KG1 (cell line): ENCODE measurements at places on chromosomes 2 and 18.

DNA sequence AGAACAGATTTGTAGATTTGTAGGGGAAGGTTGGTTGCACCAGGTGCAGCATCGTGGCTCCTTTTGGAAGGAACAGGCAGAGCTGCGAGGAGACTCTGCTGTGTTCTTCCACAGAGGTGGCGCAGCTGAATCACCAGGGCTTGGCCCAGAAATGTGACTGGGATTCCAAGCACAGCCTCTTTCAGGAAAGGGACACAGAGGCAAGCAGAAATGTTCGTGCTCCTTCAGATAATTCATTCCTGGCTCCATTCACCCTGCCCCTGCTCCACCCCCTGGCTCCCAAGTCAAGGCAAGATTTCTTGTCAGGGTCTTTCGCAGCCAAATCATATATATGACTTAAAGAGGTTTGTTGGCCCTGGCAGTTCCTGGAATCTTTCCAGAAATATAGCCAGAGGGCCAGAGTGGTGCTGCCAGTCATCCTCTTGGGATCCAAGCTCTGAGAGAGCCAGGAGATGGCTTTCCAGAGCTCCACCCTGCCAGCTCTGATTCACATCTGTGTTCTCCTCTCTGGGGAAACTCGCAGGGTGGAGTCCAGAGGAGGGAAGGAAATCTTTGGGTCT, 203.9 kb upstream of the TANK start:
- no peak for DNase-seq

DNA sequence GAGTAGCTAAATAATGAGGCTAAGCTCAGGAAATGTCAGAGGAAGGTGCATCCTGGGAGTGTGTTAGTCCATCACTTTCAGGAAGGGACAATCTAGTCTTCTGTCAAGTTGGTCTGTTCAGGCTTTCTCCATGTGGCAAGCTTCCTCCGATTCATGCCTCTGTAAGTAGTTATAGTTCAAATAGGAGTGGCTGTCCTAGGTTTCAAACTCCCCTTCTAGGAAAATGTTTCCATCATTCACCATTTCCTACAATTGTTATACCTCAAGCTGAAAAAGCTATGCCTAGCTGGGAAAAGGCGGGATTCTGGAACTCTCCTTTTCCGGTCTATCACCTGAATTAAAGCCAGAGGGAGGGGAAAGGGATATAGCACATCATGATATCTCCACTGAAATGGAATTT, 287.7 kb upstream of the ZSWIM2 start:
- no peak for DNase-seq

DNA sequence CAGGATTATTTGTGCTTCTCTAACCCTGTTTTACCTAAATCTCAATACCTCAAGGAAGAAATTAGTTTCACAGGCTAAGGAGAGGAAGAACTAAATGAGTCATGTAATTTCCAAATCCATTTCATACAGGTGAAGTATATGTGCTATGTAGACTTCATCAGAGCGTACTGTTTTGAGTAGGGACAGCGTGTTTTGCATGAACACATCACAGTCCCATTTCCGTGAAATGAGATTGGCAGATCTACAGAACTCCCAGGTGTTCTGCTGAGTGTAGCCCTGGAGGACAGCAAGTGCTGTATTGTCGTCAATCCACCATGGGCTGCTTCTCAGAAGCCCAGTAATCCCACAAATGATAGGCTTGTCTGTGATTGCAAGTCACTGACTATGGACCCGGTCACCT, 97.7 kb downstream of the XRCC5 start:
- DNase-seq = no peak

- DNase-seq = no peak
Measured at GRCh38 chr2:25280051-25280687, 61.6 kb downstream of the DNMT3A start.

DNA sequence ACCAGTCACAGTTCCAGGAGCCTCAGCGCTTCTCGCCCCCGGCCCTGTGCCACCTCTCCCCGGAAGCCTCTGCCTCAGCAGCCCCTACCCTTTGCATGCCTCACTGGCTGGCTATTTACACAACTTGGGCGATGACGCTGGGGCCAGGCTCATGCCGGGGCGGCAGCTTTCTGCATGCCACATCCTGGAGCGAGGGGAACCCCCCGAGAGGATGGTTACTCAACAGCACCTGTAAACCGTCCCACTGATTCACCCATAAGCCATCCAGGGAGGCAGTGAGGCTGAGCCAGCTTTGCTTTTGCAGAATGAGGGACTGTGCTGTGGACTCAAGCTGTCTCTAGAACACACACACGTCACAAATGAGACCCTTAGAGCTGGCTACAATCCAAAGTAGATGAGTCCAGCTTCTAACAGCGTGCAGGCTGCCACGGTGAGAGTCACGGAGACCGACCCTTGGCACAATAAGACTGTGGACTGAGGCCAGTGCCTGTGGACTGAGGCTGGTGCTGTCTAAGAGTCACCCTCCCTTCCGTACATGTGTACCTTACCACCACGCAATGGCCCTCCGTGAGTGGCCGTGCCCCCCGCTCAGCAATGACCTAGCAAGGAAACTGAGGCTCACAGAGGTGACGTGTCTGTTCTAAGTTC, 45.6 kb upstream of the ODC1 start:
- no peak for DNase-seq

GRCh38 chr2:7226501-7226900, 309.3 kb downstream of the RNF144A start:
- no peak for DNase-seq

DNA sequence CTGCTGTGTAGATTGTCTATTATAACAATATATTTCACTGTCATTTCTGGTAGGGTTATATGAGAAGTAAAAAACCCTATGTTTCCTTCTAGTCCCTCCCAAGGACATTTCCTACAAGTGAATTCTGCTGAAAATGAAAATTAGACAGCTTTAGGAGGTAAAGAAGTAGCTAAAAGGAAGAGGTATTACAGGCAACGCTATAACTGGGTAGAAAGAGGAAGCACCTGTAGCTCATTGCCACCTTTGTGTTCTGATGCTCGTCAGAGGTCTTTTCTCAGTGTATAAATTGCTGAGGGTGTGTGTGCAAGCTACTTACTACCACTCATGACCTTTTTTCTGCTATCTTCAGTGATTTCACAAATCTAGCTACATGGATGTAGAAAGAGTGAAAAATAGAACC, 1.4 kb downstream of the DNAJC10 start:
- no peak for DNase-seq

- no peak for DNase-seq
Measured at GRCh38 chr2:196410008-196410407, 229.5 kb upstream of the CCDC150 start.

DNA sequence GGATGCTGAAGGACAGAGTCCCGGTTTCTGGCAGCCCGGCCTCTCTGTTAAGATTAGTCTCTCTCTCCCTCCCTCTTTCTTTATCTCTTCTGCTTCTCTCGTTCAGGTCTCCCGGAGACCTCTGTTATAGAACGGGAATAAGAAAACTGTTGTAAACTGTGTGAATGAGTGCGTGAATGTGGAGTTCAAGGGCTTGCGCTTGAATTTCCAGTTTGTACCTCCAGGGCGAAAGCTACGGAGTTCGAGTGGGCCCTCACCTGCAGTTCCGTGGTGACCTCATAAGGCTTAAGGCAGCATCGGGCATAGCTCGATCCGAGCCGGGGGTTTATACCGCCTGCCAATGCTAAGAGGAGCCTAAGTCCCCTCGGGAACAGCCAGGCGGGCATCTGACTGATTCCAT, 26.4 kb downstream of the SKA1 start:
- DNase-seq = no peak

- no peak for DNase-seq
Measured at GRCh38 chr2:150258781-150259307, 228.6 kb downstream of the RND3 start.

- peak; percentile 36 for DNase-seq
Measured at GRCh38 chr2:210169516-210170195, 1.6 kb downstream of the KANSL1L start.

GRCh38 chr18:23618862-23619387, 32.6 kb upstream of the NPC1 start:
- no peak for DNase-seq

GRCh38 chr2:84957771-84958134, 13.2 kb upstream of the KCMF1 start:
- no peak for DNase-seq

- no peak for DNase-seq
Measured at GRCh38 chr2:185876234-185876633, 137.6 kb downstream of the FSIP2 start.

DNA sequence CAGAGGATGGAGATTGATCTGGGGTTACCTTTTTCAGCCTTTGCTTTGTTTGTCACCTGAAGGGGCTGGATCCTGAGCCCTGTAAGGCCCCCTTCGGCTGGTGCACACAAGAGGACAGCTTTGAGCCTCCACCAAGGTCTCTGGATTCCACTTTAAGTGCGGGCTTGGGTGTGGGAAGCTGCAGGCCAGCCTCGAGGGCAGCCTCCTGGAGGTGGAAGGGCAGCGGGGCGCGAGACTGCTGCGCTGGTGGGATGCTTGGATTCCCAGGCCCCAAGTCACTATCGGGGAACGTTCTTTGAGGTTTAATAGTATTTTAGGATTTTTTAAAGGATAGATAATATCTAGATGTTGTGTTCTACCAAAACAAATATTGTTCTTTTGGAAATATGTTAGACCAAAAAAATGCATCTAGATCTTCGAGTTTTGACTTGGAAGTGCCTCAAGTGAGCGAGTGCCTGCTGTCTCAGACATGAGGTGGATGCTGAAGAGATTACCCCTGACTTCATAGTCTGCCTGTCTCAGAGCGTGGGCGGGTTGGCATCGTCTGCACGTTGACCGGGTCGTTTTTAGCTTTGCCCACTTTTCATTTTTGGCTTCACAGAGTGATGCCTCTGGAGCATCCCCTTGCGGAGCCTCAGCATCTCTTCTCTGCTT, 113.8 kb downstream of the AGAP1 start:
- DNase-seq = no peak

GRCh38 chr2:216539791-216540241, 41.2 kb downstream of the RPL37A start:
- DNase-seq = no peak

DNA sequence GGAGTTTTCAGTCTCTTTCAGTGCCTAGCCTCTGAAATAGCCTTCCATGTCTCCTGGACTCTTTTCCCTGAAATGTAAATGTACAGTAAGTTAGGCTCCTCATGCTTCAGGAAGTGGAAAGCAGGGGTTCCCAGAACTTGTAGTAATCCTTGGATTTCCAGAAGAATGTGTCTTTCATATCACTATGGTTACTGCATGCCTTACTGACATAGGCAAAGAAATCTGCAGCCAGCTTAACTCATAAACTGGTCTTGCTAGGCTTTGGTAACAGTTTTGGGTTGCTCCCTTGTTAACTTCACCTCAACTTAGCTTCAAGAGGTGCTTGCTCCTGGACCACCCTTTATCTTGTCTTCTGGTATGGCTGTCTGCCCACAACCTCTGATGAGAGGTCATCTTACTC, 686.8 kb upstream of the DDX18 start:
- no peak for DNase-seq

- DNase-seq = no peak
Measured at GRCh38 chr2:238467792-238468191, 41.1 kb downstream of the ASB1 start.

GRCh38 chr2:24329700-24330099, 30.6 kb downstream of the ITSN2 start:
- peak; percentile 57 for DNase-seq

DNA sequence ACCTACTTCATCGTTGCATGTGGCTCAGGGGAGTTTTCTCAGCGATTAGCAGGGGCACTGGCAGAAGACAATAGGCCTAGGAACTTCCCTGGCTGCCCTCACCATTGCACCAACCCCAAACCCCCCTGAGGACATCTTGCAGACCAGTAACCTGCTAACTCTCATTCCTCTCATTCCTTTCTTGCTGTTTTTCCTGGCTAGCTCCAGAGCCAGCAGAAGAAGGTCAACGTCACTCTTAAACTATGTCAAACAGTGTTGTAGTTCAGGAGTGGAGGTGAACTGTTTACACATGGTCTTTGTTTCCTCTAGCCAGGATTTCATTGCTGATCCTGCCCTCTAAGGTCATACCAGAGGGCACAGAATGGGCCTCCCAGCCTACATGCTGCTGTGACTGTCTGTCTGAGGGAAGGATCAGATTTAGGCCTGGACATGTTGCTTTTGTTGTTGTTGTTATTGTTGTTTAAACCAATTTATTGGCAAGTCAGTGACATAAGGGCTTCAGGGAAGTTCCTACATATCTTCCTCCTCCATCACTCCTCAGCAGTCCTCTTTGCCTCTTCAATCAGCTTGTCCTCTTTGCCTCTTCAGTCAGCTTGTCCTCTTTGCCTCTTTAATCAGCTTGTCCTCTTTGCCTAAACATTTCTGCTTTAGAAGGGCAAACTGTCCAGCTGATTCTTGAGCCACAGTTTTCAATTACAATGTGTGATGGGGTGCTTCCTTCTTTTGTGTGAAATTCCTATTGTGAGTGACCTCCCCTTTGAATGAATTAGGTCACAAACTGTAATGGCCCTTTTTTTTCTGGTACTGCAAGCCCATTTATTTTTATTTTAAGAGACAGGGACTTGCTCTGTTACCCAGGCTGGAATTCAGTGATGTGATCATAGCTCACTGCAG, 471.9 kb upstream of the TNP1 start:
- DNase-seq = no peak

DNA sequence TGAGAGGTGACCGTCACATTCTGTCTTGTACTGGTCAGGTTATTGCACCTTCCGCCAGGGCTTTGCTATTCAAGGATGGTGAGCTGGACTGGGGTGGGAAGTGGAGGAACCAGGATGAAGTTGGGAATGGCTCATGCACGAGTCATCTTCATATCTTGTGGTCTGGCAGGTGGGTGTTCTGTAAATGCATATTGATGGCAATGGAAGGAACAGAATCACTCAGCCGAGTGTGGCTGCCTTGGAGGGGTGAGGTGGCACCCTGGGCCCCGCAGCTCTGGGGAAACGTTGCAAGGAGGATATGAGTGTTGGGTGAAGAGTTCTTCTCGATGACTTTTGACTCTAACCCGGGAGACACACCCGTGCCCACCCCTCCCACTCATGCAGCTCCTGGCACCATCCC, 1.2 kb downstream of the NEU2 start:
- DNase-seq = no peak

GRCh38 chr2:120571015-120571728, 164.5 kb upstream of the GLI2 start:
- no peak for DNase-seq

- no peak for DNase-seq
Measured at GRCh38 chr2:22153931-22154613, 1030.3 kb downstream of the TDRD15 start.

- DNase-seq = no peak
Measured at GRCh38 chr2:219017201-219017931, 23.9 kb downstream of the CFAP65 start.
